ENCODE measurements at places on chromosomes 4 and X.

DNA sequence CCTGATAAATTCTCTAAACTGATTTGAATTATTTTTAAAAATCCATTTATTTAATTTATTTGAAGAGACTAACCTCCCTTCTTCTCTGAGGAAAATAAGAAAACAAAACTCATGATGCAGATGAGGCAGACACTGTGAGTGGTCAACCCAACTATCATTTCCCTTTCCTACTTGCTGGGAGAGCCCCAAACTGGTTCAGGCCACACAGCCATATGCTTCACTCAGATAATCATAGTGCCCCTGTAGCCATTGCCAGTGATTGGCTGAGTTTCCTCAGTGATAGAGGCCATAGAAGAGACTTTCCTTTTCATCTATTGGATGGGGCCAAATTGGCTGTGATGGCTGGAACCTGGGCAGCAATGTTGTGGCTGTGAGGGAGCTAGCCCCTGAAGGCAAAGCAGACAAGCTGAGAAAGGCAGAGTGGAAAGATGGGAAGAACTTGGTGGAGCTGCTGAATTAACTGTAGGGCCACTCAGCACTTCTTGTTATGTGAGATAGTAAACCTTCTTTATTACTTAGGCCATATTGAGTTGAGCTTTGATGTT, 49.8 kb downstream of the RAB33B start:
- DNase-seq = no peak

- DNase-seq = no peak
Measured at GRCh38 chr4:61195101-61195500, 5.0 kb upstream of the ADGRL3 start.

GRCh38 chr4:173181848-173182247, 13.2 kb downstream of the GALNT7 start:
- DNase-seq = no peak

GRCh38 chr4:153481478-153481877, 15.3 kb downstream of the TMEM131L start:
- no peak for DNase-seq

GRCh38 chr4:162061214-162061613, 102.6 kb downstream of the FSTL5 start:
- DNase-seq = no peak

DNA sequence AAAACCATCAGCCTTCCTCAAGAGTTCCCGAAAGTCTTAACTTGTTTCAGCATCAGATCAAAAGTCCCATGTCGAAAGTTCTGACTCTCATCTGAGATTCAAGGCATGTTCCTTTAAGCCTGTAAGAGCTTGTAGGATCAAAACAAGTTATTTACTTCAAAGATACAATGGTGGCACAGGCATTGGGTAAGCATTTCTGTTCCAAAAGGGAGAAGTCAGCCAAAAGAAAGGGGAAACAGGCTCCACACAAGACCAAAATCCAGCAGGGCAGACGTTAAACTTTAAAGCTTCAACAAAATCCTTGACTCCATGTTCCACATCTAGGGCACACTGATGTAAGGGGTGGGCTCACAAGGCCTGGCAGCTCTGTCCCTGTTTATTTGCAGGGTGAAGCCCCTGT, 91.7 kb downstream of the FHDC1 start:
- no peak for DNase-seq

All from activated naive CD8-positive, alpha-beta T cell treated with anti-CD3 and anti-CD28 coated beads, Interleukin-2, amount 10 ng/mL, durations not matched to agents 7 days and 5 days (primary cell).